ENCODE measurements at places on chromosomes 16 and 17.

GRCh38 chr16:21076186-21076883 is 74.3 kb downstream of the DNAH3 start:
- no peak for DNase-seq

DNA sequence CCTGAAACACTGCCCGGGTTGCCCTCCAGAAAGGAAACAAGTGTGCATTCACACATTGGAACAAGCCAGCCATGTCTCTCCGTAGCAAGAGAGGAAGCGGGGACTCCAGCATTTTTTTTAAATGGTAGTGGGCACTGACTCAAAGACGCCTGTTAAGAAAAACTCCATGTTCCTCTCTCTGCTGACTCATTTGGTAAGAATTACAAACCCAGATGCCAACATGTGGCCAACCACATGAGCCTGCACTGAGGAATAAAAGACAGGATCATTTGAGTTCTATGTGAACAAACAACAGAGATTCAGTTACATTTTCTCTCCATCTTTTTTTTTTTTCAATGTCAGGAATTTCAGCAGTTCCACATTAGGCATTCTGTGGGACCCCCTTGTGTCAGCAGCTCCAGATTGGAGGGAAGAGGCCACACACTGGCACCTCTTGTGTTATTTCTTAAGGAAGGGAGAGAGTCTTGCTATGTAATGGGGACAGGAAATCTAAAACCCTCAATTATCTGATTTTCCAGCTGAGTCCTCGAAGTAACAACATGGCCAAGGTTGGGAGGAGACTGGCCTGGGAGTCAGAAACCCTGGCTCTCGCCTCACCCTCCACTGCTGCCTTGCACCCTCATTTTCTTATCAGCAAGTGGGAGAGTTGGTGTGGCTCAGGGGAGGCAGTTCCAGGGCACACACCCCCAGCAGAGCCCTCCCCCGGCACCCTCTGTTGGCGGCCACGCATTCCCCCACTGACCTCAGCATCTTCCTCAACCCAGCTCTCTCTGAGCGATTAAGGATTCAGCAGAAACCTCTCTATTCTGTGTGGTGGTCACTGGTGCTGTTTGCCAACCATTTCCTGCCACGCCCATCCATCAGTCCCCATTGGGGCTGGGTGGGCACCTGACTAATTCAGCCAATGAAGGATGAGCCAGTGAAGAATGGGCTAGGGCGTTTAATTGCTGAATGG is 173.0 kb downstream of the FOXL1 start:
- DNase-seq, result no peak

DNA sequence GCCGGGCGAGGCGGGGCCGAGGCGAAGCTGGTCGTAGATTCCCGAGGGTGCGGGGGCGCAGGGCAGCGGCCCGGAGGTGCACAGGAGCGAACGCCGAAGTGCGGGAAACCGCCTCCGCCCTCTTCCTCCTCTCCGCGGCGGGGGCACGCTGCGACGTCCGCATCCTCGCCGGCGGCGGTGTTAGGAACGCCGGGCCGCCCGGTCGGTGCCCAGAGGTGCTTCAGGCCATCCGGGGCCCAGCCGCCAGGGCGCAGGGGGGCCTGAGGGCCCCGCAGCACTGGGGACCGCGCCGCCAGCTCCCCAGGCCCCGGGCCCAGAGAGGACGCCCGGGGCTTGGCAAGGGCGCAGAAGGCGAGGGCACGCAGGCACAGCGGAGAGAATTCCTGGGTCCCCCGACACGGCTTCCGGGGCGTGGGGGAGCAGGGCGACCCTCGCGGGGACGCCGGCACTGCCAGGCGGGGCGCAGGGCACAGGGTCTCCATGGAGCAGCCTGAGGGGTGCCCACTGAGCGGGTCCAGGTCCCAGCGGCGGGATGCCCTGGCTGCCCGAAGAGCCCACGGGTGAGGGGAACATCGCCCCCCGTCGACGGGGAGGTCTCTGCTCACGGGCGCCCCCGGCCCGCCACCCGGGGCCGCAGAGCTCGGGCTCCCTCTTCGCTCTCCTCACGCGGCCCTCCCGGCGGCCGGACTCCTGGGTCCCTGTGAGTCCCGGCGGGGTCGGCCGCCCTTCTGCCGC is 576 bp downstream of the EPOP start:
- no peak for DNase-seq

GRCh38 chr16:88035292-88035691 is 84.1 kb downstream of the BANP start:
- no peak for DNase-seq

DNA sequence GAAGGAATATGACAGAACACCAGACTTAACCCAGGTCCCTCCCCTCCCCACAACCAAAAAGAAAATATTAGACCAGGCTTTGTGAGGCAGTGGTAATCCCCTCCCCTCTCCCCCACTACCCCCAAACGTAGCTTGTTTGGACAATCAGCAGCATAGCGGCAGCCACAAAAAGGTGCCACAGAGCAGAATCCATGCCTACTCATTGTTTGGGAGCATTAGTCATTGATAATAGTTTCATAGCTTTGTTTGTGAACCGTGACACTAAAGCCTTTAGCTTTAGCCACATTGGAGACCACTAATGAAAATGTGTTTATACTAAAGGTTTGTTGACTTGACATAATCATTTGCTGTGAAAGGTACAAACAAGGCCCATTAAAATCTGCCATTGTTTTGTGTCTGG is 65.1 kb downstream of the NUP93 start:
- no peak for DNase-seq

- peak; percentile 49 for DNase-seq
These were observed 21.0 kb downstream of the SLC7A6OS start for GRCh38 chr16:68289621-68290329.

DNA sequence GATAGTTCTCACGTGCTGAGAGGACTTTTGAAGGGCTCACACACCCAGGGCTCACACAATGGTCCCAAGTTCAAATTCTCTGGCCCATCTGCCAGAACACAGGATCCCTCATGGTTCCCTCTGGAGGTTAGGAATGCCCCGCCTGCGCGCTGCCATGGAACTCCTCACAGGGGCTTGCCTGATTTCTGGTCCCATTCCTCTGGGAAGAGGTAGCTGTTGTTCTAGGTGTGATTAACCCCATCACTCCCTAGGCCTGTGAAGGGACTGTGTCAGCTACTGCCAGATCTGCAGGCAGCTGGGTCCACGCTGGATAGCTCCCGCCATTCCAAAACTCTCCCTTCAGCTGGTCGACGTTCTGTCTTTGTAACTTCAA is 2.3 kb upstream of the ARMC5 start:
- no peak for DNase-seq

DNA sequence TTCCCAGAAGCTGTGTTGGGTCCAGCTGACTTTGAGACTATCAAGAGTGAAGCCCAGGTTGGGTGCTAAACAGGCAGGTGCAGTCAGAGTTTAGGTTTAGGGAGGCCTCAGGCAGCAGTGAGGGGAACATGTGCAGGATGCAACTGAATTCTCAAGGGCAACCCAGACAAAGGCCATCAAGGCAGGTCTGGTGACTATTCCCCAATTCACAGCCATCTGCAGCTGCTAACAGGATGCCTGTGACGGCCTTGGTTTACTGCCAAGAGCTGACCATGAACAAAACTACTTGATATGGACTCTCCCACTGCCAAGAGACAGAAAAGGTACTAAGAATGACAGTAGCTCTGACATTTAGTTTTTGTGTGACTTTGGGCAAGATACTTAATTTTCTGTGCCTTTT is 45.2 kb upstream of the BCAR1 start:
- DNase-seq, result no peak

- no peak for DNase-seq
These were observed 46.6 kb upstream of the WSB1 start for GRCh38 chr17:27247071-27247957.

DNA sequence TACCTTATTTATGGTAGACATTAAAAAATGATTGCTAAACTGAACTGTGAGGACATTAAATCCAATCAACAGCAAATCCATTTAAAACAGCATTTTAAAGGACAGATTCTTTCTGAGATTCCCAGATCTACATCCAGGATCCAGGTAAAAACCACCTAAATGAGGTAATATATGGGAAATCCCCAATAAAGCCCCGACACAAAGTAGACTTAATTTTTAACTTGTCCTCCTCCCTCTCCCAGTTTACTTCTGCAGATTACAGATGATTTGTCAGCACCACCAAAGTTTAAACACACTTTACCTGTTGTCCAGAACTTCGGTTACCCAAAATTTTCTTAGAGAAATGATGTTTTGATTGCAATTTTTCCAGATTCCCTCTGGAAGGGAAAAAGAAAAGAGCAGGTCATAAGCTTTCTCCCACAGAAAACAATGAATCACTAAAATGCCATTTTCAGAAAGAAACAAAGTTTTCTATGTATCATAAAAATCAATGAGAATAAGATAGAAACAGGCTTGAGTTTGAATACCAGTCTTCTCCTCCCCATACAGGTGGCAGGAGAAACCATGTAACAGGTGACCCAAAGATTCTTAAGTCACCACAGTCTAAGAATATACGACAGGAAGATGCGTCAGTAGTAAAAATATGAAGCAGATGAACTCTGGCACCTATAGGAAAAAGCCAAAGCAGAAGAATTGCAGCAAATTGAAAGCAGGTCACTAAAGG is 22.8 kb downstream of the GJC1 start:
- no peak for DNase-seq

GRCh38 chr17:55996826-55997225 is 156.4 kb upstream of the ANKFN1 start:
- DNase-seq, result no peak

DNA sequence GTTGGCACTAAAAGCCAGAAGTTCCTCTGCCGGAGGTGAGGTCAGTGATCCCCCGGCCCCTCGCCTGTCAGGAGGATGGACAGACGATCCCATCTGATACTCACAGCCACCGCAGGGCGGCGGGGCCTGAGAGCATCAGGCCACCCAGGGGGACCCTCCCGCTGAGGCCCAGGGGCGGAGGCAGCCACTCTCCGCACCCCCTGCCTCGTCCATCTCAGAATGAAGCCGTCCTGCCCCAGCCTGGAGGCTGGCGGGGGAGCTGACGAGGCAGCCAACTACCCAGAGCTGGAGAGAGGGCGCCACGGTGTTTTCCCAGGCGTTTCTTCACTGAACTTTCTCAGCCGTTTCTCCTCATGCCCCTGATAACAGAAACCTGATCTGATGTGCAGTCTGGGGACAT is 22.6 kb downstream of the TPSD1 start:
- DNase-seq, result no peak

DNA sequence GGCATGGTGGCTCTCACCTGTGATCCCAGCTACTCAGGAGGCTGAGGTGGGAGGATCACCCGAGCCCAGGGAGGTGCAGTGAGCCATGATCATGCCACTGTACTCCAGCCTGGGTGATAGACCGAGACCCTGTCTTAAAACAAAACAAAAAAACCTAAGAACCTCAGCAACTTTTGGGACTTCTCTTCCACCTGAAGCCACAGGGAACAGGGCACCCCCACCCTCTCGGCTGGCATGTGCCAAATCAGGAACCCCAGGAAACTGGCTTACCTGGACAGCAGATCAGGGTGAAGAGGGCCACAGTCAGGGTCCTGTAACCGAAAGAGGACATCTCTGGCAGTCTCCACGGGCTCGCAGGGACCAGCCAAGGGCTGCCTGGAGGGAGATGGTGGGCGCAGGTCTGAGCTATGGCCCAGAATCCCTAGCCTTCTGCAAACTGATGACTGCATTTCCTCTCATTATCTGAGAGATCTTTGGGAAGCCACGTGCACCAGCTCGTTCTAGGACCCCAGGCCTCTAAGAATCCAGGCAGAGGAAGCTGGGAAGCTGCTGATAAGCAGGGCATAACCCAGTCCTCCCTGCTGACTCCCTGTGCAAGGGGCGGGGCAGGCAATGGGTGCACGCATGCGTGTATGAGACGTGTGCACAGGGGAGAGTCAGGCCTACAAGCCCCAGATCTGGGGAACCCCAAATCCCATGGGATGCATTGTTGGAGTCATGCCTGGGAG is 8.4 kb downstream of the PRR29 start:
- no peak for DNase-seq

- DNase-seq, result no peak
These were observed 18.5 kb upstream of the HEXD start for GRCh38 chr17:82399601-82400101.

DNA sequence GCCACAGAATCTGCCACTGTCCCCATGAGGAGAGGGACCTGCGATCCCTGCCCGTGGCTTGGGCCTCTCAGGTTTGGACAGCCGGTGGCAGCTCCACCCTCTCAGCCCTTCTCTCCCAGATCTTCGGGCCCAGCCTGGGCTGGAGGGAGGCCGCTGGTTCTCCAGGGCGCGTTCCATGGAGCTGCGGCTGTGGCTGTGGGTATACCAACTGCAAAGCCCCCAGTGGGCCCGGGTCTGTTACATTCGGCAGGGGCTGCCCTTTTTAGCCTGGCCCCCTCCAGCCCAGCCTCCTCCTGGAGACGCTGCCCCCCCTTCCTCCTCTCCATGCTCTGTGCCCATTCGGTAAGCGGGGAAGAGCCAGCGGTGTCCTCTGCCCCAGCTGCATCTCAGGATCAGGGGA is 64.7 kb upstream of the ZNF469 start:
- DNase-seq, result no peak

DNA sequence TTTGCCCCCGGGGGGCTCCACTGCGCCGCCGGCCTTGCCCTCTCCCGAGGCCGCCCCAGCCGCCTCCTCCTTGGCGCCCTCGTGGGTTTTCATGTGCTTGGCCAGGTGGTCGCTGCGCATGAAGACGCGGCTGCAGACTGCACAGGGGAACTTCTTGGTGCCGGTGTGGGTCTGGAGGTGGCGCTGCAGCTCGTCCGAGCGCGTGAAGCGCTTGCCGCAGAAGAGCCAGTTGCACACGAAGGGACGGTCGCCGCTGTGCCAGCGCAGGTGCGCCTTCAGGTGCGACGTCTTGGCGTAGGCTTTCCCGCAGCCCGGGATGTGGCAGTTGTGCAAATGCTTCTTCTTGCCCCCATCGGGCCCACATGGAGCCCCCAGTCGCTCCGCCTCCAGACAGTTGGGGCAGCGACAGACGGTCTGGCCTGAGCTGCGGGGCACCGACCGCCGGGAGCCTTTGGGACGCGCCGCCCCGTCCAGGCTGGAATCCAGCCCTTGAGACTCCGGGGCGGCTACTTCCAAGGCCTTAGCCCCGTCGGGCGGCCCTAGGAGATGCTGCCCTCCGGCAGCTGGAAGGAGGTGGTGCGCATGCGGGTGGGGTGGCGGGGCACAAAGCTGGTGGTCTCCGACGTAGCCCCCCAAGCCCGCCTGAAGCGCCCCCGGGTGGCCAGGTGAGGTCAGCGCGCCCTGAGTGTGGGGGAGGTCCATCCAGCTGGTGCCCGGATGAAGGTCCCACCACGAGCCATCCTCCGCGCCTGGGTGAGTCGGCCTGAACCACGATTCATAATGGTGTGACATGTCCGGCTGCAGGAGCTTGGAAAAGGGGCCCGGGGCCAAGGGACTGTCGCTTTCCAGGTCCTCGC is 3.4 kb downstream of the SP6 start:
- DNase-seq, result peak; percentile 29

DNA sequence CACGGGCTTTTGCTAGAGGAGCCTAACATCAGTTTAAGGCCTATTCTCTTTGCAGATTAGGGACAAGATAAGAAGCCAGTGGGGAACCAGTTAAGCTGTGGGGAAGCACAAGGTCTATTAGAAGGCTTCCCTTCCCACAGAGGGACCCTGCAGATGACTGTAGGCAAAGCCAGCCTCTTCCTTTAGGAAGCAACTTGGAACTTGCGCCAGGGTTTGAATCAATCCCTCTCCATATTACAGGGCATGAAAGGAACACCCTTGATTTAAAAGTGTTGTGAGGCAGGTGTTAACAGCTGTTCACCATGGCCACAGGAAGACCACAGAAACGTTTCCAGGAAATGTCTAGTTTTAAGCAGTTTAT is 77.3 kb downstream of the RPTOR start:
- DNase-seq, result no peak

- DNase-seq, result peak; percentile 3
These were observed 40.2 kb downstream of the TMEM235 start for GRCh38 chr17:78271419-78272170.

All from CD8-positive, alpha-beta T cell (primary cell).